ENCODE measurements at places on chromosomes 6 and 20.

DNA sequence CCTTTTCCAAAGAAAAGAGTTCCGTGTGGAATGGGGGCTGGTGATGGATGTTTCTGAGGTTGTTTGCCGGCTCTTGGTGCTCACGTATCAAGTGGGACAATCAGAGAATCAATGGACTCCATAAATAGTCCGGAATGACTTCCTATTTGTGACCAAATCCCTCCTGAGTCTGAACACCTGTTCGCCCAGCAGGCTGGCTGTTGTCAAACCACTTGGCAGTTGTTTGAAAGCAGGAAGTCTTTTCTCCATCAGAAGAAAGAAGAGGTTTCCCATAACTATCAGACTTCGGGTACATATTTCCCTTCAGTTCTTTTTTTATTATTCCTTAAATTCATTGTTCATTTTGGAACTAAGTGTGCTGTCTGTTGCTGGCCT is 154.7 kb upstream of the RIN2 start:
- DNase-seq, result no peak

DNA sequence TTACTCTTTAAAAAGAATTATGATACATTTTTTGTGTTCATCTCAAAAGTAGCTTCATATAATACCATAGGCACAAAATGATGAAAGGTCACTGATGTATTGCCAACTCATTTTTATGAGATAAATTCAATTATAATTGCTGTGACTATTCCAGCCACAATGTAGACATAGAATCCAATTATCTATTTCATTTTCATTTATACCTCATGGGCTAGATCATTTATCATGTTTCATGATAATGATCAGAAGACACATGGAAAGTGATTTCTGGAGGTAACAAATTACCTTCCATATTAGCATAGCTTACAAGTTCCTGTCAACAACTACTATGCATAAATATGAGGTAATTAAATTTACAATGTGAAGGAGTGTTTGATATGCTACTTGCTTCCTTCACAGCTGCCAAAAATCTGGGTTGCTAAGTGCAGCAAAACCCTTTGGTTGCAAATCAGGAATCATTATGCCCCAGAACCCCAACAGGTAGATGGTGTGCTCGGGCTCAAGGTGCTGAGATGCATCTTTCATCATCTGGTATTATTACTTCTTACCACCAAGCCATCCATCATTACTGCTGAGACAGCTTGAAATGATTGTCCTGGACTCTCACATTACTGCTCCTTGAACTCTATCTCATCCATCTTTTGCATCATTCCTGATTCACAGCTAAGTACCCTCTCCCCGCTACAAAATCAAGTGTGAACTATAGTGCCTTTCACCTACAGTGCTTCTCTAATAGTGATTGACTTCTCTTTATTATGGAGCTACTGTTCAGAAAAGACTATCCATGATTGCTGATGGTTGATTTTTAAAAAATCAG is 306.0 kb upstream of the THEMIS start:
- no peak for DNase-seq

GRCh38 chr20:33769043-33769442 is 37.2 kb downstream of the ZNF341 start:
- DNase-seq, result no peak

DNA sequence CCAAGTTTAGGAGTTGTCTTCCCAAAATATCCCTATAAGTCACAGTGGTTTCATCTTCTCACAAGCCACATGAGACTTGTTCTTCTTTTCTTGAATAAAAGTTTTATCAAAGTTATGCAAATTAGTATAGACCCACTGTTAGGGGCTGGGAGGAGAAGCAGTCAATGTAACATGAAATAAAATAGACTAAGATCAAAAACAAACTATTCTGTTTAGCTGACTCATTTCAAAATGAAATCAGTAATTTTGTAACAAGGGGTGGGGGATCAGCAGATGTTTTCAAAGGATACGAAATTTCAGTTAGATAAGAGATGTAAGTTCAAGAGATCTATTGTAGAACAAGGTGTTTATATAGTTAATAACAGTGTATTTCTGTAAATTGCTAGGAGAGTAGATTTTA is 339.6 kb upstream of the PRDM1 start:
- DNase-seq, result no peak

DNA sequence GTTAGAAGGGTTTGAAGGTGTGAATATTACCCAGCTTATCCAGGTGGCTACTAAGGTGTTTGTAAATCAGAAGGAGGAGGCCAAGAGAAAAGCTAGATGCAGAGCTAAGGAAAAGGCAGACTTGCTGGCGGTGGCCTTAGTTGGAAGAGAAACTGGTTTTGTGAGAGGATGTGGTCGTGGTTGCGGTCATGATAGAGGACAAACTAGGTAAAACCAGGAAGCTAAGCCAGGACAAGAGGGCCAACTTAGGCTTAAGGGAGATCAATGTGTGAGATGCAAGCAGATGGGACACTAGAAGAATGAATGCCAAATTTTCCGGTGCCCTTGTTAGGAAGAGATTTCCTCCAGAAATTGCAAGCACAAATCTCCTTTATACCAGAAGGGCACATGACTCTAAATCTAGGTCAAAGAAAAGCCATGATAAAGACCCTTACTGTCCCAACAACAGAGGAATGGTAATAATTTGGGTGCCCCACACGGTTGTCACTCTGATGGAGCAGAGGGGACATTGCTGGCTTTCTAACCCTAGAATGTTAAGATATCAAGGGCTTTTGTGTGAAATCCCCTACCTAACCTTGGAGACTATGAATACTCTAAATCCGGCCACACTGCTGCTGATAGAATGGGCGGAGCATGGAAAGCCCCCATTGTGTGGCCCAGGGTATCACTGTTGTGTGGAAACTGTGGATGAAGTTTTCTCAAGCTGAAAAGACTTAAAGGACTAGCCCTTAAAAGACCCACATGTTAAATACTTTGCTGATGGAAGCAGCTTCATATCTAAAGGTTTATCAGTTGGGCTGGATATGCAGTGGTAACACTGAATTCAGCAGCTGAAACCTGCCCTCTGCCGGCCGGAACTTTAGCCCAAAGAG is 7.8 kb downstream of the IL22RA2 start:
- peak; percentile 37 for DNase-seq

DNA sequence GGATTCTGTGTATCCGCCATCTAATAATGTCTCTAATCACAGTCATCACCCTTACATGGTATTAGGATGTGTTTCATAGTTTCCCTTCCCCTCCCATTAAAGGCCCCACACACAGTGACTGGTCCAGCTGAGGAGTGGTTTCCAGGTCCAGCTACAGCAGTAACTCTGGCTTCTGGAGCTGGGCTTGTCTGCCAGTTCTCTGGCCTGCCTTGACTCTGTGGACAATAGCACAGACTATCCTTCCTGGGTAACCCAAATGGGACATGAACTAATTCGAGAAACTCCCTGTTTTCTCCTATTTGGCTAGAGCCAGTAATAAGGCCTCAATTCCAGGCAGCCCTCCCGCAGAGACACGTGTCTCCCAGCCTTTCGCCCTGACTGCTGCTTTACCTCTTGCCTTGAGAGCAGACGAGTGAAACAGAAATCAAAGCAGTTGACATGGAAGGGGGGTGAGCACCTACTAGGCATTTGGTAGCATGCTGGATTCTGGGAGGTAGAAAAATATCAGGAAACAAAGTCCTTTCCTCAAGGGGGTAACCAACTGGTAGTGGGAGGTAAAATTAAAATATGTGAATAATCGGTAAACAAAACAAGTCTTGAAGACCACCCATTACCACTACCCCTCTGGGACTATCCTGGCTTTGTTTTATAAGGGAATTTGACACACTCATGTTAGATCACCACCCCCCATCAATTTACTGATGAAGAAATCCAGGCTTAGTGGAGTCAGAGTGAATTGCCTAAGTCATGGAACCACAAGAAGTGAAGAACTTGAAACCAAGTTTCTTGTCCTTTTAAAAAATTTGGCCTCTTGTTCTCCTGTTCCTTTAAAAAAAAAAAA is 1.2 kb downstream of the TRAF3IP2 start:
- DNase-seq, result no peak

- no peak for DNase-seq
Observed at GRCh38 chr6:151698931-151699700, 108.4 kb upstream of the ESR1 start.

- no peak for DNase-seq
Observed at GRCh38 chr6:151239603-151240035, at the start of gene AKAP12. Gene AKAP12 (plus strand): TSS chr6:151239967. CDS start chr6:151240563, 596 bp downstream.

DNA sequence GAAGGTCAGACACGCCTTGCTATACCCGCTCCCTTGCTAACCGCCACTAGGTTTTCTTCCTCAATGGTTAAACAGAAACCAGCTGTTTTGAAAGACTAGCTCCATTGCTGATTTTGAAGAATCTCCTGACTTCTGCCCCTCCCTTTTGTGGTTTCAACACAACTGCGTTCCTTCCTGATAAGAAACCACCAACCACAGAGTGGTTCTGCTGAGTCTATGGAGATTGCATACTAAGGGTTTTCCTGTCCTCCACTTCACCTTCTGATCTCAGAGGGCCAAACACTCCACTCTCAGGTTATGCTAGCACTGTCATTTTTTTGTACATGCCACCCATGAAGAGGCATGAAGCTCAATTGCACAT is 207.9 kb downstream of the MYLK4 start:
- no peak for DNase-seq

DNA sequence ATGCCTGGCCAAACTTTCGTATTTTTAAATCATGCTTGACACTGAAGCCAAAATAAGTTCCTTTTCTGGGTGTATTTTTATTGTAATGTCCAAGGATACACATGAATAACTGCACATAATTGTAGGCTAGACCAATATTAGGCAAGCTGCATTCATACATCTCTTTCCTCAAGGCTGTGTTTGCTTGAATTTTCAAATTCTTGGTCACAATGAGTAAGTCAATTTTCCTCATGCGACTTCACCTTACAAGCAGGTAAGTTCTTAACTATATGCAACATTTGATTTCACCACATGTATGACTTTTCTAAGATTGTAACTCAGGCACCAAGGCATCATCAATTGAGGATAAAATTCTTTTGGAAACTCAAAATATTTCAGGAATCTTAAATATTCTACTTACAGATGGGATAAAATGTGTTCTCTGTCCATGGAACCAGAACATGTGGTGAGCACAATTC is 112.4 kb upstream of the ZNF217 start:
- no peak for DNase-seq

- DNase-seq, result no peak
Observed at GRCh38 chr20:42639140-42639539, 550.6 kb downstream of the PTPRT start.

DNA sequence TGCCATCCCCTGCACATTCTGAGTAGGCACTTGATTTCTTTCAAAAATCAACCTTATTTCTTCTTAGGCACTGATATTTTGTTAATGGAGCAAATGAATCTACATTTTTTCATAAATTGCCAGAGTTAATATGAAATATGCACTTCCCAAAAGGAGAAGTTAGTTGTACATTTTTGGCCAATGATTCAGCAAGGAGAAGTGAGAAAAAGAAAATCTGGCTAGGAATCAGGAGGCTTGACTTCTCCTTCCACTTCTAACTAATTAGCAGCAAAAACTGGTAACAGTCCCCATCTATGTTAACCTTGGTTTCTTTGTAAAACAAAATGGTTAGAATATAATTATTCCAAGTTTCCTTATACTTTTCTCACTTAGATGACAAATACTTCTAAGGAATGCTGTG is 7.0 kb upstream of the DSE start:
- no peak for DNase-seq

- no peak for DNase-seq
Observed at GRCh38 chr20:47349365-47350180, 6.9 kb downstream of the ZMYND8 start.

DNA sequence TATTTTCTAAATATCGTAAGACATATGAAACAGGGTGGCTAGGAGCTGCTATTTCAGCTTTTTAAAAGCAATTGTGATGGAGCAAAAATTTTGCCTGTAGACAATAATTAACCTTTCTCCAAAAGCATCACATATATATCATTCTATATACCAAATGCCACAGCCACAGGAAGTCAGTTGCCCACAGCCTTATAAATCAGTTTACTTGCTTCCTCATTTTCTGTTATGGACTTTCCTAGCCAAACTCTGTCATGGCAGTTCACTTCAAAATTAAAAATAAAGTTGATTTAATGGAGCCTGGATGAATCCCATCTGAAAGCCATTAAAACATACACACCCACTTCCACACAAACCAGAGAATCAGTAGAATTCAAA is 93.4 kb upstream of the NHSL1 start:
- no peak for DNase-seq

GRCh38 chr6:112760831-112761230 is 413.7 kb downstream of the RFPL4B start:
- no peak for DNase-seq

- no peak for DNase-seq
Observed at GRCh38 chr6:36649701-36650484, 28.6 kb upstream of the CDKN1A start.

DNA sequence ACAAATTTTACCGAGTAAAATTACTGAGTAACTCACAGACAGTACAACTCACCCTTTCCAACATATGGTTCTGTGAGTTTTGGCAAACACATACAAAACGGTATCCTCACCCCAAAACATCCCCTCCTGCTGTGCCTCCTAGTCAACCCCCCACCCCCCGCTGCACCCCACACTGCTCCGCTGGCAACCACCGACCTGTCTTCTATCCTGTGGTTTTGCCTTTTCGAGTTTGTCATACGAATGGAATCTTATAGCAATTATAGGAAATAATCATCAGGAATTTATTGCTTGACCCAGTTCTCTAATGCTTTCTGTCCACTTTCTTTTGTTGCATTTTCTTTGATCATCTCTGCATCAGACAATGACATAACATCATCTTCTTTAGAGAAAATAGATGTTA is 312.3 kb downstream of the KIF16B start:
- no peak for DNase-seq

GRCh38 chr20:59451066-59451630 is 150.7 kb downstream of the EDN3 start:
- DNase-seq, result no peak

DNA sequence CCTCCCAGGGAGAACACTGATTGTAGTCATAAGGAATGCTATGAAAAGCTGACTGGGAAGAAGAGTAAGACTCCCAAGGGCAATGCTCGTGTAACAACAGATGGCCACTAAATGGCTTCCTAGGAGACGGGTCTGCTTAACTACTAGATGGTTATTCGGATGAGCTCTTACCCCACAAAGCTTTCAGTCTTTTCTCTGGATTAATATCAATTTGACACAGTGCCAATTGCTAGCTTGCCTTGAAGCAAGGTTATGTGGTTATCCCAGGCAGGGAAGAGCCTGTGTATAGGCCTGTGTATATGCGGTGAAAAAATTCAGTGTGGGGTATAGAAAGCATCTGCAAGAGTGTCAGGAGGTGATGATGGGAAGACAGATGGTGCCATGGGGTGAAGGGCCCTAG is 86.4 kb upstream of the NOX3 start:
- DNase-seq, result no peak

GRCh38 chr6:106579281-106579680 is 50.0 kb downstream of the RTN4IP1 start:
- DNase-seq, result no peak

GRCh38 chr20:25280051-25280573 is 32.2 kb downstream of the PYGB start:
- DNase-seq, result no peak

GRCh38 chr6:56649782-56650181 is 7.1 kb upstream of the DST start:
- no peak for DNase-seq

GRCh38 chr6:78831492-78831891 is 35.9 kb upstream of the IRAK1BP1 start:
- no peak for DNase-seq
